ENCODE measurements at places on chromosomes 6 and 20.

GRCh38 chr6:167858086-167858591 is 31.4 kb downstream of the AFDN start:
- no peak for DNase-seq

- DNase-seq, result no peak
These were observed 33.2 kb upstream of the KIF3B start for GRCh38 chr20:32244150-32244823.

DNA sequence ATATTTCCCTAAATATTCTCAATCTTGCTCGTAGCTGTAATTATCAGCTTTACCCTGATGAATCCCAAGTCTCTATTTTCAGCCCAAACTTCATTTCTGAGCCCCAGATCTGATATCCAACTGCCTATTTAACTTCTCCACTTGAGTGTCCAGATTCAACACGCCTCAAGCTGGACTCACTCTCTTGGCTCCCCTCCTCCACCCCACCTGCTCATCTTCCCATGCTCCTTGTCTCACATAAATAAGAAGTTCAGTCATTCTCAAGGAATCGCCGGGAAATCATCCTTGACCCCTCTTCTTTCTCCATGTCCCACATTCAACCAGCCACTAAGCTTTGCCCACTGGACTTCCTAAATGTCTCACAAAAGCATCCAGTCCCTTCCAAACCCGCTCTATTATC is 89.9 kb upstream of the STMND1 start:
- DNase-seq, result no peak

DNA sequence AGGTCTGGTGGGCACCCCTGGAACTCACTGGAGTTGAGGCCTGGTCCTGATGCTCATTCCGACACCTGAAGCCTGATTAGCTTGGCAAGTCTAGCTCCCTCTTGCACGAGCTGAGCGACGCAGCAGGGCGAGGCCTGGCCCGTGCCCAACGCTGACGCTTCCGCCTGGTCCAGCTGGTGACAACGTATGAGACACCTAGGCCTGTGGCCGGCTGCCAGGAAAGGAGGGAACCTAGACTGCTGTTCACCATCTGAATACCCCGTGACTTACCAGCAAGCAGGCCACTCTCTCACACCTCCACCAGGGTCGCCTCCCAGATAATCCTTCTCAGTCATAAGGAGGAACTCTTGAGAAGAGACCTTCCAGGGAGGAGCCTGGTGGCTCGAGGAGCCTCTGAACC is 24.5 kb downstream of the YTHDF1 start:
- no peak for DNase-seq
